ENCODE measurements at places on chromosomes 11 and 22.

- no peak for DNase-seq
These were observed 35.0 kb upstream of the SLC25A1 start for GRCh38 chr22:19213442-19214077.

GRCh38 chr11:118859973-118860372, 23.7 kb upstream of the CXCR5 start:
- DNase-seq: no peak

- no peak for DNase-seq
These were observed 4.7 kb downstream of the CD5 start for GRCh38 chr11:61106894-61107470.

GRCh38 chr22:46660604-46661201, 40.5 kb downstream of the GRAMD4 start:
- peak; percentile 33 for DNase-seq

- no peak for DNase-seq
These were observed 9.8 kb downstream of the POU2AF3 start for GRCh38 chr11:111308140-111308539.

GRCh38 chr11:8567602-8568198, 26.3 kb downstream of the STK33 start:
- no peak for DNase-seq

- DNase-seq: no peak
These were observed 28.9 kb upstream of the ZBED5 start for GRCh38 chr11:10886652-10887250.

- DNase-seq: no peak
These were observed 18.8 kb downstream of the P2RY2 start for GRCh38 chr11:73236854-73237253.

DNA sequence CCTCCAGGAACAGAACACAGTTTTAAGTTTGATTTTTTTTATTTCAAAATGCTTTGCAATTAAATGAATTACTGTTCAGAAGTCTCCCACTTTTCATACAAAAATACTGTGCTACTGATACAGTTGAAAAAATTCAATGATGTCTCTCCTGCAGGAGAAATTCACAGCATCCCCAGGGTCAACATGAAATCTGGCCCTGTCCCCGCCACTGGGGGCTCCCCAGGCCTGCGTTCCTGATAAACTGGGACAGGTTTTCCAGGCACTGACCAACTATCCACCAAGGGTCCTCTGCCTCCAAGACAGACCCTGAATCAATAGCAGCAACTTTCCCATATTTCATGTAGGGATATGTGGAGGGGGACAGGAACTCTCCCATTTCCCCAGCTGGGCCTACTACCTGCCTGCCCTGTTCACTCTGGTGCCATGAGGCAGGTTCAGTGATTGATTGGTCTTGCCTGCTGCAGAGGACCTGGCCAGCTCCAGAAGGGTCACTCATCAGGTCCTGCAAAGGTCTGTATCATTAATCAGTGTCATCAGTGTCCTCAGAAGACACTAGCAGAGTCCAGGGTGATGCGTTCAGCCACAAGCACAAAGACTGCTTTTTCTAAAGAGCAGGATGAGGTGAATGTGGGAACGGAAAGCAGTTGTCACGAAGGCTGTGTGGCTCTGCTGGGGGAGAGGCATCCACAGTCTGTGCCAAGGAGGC, 43.4 kb downstream of the PISD start:
- no peak for DNase-seq
